Astrocyte (in vitro differentiated cells and primary cell): ENCODE measurements at places on chromosomes 16 and 17. TPM values are rescaled to one million over a fixed set of nuclear protein-coding genes. Genes with fewer than 3 reads are reported as not detected.

- H3K27ac ChIP-seq: no peak overlapping the region
- no peak overlapping the region for H3K4me3 ChIP-seq
- H3K4me1 ChIP-seq: no peaks in the 10 kb centered on the region
- peaks cover 23% of the 10 kb centered on the region for H3K36me3 ChIP-seq
- no peak for DNase-seq
- no peaks in the 10 kb centered on the region for H3K27me3 ChIP-seq
These were observed 27.8 kb upstream of the GHDC start for GRCh38 chr17:42221886-42222745.

Gene NXPH3
- total RNA-seq: 0.19 and 0.43 TPM in 2 replicates

Gene RHBDL3
- 1.1 and 1.4 TPM in 2 replicates for total RNA-seq

GRCh38 chr17:49633250-49633649, 44.6 kb downstream of the SPOP start:
- no peak overlapping the region for H3K27ac ChIP-seq
- H3K4me3 ChIP-seq: no peak overlapping the region
- H3K27me3 ChIP-seq: no peaks in the 10 kb centered on the region
- DNase-seq: no peak
- peaks cover 33% of the 10 kb centered on the region for H3K4me1 ChIP-seq
- H3K36me3 ChIP-seq: no peaks in the 10 kb centered on the region

Gene GP2
- not detected in 2 replicates for total RNA-seq

GRCh38 chr16:1026784-1027500, 45.4 kb downstream of the SOX8 start:
- no peaks in the 10 kb centered on the region for H3K36me3 ChIP-seq
- H3K4me1 ChIP-seq: no peaks in the 10 kb centered on the region
- H3K27me3 ChIP-seq: peaks cover 28% of the 10 kb centered on the region
- DNase-seq: no peak

GRCh38 chr17:70345061-70345460, 175.7 kb downstream of the KCNJ2 start:
- no peaks in the 10 kb centered on the region for H3K4me1 ChIP-seq
- H3K4me3 ChIP-seq: no peak overlapping the region
- no peaks in the 10 kb centered on the region for H3K36me3 ChIP-seq
- H3K27me3 ChIP-seq: no peaks in the 10 kb centered on the region
- DNase-seq: no peak
- H3K27ac ChIP-seq: no peak overlapping the region

GRCh38 chr16:3075523-3075915, 10.1 kb downstream of the IL32 start:
- H3K27ac ChIP-seq: no peak overlapping the region
- no peak overlapping the region for H3K4me3 ChIP-seq
- no peaks in the 10 kb centered on the region for H3K4me1 ChIP-seq
- DNase-seq: no peak
- peaks cover 18% of the 10 kb centered on the region for H3K27me3 ChIP-seq

Gene SYT17
- total RNA-seq: 2.5 and 4.8 TPM in 2 replicates

DNA sequence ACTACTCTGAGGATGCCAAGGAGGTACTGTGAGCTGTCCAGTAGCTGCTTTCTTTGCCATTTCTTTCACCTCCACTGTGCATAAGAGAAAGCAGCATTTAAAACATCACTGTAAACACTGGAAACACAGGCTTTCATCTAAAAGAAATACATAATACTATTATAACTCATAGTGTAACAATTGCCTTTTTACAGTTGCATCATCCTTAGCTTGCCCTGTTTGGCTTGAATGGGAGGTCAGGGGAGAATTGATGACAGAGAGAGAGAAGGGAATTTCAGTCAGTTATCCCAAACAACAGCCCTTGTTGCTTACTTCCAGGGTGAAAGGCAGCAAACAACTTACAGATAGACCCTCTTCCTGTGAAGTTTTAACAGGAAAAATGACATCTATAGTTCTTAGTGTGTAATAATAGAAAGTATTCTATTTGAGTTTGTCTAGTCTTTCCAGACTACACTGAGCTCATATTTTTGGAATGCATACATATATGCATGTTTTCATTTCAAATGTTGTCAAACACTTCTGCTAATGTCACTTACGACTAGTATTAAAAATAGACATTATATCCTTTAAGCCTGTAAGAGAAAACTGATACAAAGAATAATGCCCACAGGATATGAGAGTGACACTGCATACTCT, 71.7 kb upstream of the MTMR4 start:
- no peaks in the 10 kb centered on the region for H3K27me3 ChIP-seq
- no peak overlapping the region for H3K27ac ChIP-seq
- no peak for DNase-seq
- no peak overlapping the region for H3K4me3 ChIP-seq
- H3K4me1 ChIP-seq: no peaks in the 10 kb centered on the region

Gene ATP1B2
- 0.65 and 0.89 TPM in 2 replicates for total RNA-seq

Gene WFIKKN1
- total RNA-seq: 0.43 and 0.89 TPM in 2 replicates

- no peaks in the 10 kb centered on the region for H3K36me3 ChIP-seq
- peaks cover 2% of the 10 kb centered on the region for H3K27me3 ChIP-seq
- no peak overlapping the region for H3K27ac ChIP-seq
- no peaks in the 10 kb centered on the region for H3K4me1 ChIP-seq
These were observed 35.2 kb downstream of the SDK2 start for GRCh38 chr17:73609060-73609459.

DNA sequence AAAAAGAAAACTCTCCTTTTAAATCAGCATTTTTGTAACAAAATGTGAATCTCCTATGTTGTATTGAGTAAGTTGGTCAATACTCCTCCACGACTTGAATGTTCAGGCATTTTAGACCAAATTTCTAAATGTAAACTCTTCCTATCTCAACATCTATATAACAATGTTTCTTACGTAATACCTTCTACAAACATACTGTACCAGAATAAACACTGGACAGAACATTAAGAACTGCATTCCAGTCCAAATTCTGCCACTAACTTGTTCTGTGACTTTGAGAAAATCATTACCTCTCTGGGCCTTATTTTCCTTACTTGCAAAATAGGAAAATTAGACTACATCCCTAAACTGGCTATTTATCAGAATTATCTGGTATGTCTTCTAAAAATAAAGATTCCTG, 40.1 kb downstream of the AKAP10 start:
- H3K27me3 ChIP-seq: no peaks in the 10 kb centered on the region
- H3K36me3 ChIP-seq: peaks cover 24% of the 10 kb centered on the region
- no peak overlapping the region for H3K27ac ChIP-seq
- H3K4me1 ChIP-seq: peaks cover 12% of the 10 kb centered on the region

Gene TMEM88
- total RNA-seq: 25.3 and 33.7 TPM in 2 replicates

DNA sequence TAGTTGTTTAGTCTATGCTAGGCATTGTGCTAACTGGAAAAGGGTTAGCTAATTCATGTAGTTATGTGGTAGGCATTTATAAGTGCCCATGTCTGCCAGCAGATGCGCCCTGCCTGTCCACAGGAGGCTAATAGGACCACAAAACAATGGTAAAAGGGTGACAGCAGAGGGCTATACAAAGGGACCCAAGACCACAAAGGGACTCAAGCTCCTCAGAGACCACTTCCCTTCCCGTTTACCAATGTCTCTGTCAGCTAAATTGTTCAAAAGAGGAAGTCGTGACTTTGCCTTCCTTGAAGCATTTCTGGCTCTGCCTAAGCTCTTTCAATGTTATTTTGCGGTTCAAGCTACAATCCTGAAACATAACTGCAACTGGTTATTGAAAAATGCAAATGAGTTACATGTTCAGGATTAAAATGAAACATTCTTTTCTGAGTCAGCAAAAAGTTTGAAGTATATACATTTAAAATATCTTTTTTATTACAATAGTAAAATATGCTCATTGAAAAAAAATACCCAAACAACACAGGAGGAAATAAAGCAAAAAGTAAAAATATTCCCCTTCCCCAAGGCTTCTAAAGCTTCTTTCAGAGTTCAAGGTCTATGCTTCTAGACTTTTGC, 149.2 kb downstream of the MAF start:
- no peaks in the 10 kb centered on the region for H3K4me1 ChIP-seq
- H3K36me3 ChIP-seq: no peaks in the 10 kb centered on the region
- H3K27me3 ChIP-seq: no peaks in the 10 kb centered on the region
- H3K27ac ChIP-seq: no peak overlapping the region
- no peak overlapping the region for H3K4me3 ChIP-seq

DNA sequence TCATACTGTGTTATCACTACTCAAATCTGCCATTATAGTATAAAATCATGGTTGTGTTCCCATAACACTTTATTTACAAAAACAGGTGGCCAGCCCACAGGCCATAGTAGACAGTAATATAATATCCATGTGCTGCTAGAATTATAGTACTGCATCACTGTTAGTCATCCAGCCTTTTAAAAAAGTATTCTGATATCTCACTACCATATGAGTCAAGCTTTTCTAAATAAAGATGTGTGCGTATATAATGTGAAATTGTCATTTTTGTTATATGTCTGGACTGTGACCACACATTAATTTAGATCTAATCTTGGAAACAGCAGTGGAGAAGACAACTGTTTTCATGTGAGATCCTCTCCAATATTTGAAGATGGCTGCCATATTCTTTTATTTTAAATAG, 1049.1 kb upstream of the GOT2 start:
- no peaks in the 10 kb centered on the region for H3K27me3 ChIP-seq
- DNase-seq: peak; percentile 60
- no peak overlapping the region for H3K27ac ChIP-seq
- H3K4me1 ChIP-seq: no peaks in the 10 kb centered on the region

DNA sequence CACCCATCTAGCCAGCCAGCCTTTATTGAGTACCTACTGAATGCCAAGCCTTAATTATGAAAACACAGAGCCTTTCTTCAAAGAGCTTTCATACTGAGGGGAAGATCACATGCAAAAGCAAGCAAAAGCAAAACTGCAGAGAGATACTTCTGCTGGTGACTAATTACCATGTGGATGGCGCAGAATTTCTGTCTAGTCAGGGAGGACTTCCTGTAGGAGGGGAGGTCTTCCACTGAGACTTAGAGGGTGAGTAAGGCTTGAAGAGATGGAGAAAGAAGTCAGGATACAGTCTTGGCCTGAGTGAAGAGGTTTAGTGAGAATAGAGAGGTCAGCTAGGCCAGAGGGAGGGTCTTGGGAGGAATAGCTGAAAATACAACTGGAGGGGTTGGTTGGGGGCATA, 53.9 kb upstream of the CCL2 start:
- H3K27me3 ChIP-seq: no peaks in the 10 kb centered on the region
- no peaks in the 10 kb centered on the region for H3K4me1 ChIP-seq
- no peak overlapping the region for H3K27ac ChIP-seq
- no peak overlapping the region for H3K4me3 ChIP-seq
- H3K36me3 ChIP-seq: no peaks in the 10 kb centered on the region
- no peak for DNase-seq

DNA sequence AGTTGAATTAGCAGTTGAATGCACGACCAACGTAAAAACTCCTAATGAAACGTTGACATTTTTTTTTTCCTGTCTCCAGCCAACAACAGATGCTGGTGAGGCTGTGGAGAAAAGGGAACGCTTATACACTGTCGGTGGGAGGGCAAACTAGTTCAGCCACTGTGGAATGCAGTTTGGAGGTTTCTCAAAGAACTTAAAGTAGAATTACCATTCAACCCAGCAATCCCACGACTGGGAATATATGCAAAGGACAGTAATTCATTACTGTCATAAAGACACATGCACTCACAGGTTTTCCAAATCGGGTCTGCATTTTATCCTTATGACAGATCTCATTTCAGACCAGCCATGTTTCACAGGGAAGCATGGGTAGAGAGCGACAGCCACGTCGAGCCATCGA, 3.5 kb upstream of the WFDC1 start:
- H3K4me1 ChIP-seq: peaks cover 4% of the 10 kb centered on the region
- H3K4me3 ChIP-seq: no peak overlapping the region
- no peak overlapping the region for H3K27ac ChIP-seq

- DNase-seq: no peak
- H3K27ac ChIP-seq: no peak overlapping the region
- H3K36me3 ChIP-seq: no peaks in the 10 kb centered on the region
- H3K4me3 ChIP-seq: no peak overlapping the region
These were observed 77.3 kb downstream of the PHKB start for GRCh38 chr16:47538472-47538871.

DNA sequence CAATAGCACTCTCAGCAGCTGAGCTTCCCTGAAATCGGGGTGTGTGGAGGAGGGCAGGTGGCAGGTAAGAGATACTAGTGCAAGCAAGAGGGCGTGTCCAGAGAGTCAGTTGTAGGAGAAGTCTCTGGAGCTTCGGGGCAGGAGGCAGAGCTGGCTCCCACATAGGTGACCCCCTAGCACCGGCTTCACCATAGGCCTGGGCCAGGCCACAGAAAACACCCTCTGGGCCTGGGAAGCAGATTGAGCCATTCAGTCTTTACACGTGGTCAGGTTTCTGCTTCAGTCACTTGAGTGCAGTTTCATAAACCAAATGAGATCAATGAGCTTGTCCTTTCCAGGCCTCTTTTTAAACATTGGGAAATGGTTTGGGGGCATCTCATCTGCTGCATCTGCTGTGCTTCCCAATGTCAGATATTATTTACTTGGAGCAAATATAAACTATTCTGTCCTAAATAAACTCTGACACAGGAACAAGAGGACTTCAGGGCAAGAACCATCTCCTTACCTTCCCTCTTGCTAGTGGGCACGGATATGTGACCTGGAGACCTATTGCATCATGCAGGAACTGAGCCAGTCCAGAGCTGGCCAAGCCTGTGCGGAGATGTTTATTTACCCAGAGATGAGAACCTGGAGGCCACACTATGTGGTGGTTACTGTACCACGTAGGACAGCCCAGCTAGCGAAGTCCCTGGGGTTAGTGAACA, 16.1 kb downstream of the CCR7 start:
- H3K36me3 ChIP-seq: no peaks in the 10 kb centered on the region
- H3K4me3 ChIP-seq: no peak overlapping the region
- H3K27ac ChIP-seq: peak overlapping the region; percentile 99
- DNase-seq: peak; percentile 83
- peaks cover 59% of the 10 kb centered on the region for H3K4me1 ChIP-seq
